Frontal cortex (tissue), 4 donors: ENCODE measurements at places on chromosomes 7 and 10.

GRCh38 chr7:141161550-141162535 lies 88.0 kb downstream of the TMEM178B start:
- DNase-seq, result no peak

- no peak for DNase-seq
These were observed 58.9 kb downstream of the CALML3 start for GRCh38 chr10:5583525-5584175.

DNA sequence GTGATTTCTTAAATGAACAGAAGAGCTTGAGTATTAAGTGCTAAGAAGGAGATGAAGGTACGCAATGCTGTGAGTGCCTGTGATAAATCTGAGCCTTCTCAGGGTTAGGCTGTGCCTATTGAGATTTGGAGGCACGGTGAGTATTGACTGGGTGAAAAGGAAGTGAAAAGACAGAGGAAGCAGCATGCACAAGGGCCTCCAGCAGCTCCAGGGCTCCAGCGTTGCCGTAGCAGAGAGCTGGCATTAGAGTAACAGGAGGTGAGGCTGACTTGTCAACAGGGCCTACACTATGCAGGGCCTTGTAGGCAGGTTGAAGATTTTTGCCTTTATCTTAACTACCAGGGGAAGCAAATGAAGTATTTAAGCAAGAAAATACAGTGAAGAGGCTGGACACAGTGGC lies 54.1 kb upstream of the PDCD4 start:
- DNase-seq, result no peak

- DNase-seq, result peak; percentile 46
These were observed 1.2 kb downstream of the DLG5 start for GRCh38 chr10:77925410-77925794.

- DNase-seq, result no peak
These were observed 162.0 kb upstream of the PLXNA4 start for GRCh38 chr7:132738254-132738653.

GRCh38 chr7:7861211-7861633 lies 107.4 kb upstream of the GLCCI1 start:
- DNase-seq, result no peak

- DNase-seq, result no peak
These were observed 390.2 kb upstream of the COBL start for GRCh38 chr7:51706851-51707250.

DNA sequence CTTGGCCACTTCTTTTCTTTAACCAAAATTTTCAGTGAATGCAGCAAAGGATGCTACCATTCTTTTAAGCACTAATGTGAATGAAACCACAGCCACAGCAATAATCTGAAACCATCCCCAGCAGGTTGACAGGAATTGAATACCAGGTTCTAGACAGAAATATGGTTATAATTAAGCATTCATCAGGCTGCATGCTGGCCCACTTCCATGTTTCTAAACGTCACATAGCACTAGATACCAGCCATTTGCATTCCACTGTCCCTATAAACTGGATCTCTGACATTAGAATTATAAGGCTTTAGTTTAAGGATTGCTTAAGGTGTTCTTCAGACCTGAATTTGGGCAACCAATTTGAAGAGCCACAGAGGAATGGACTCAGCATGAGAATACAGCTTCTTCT lies 340.8 kb upstream of the KLF6 start:
- DNase-seq, result no peak

- DNase-seq, result no peak
These were observed 21.9 kb upstream of the SFTPA1 start for GRCh38 chr10:79588800-79589199.

- no peak for DNase-seq
These were observed 9.1 kb downstream of the PIK3AP1 start for GRCh38 chr10:96711048-96711728.

DNA sequence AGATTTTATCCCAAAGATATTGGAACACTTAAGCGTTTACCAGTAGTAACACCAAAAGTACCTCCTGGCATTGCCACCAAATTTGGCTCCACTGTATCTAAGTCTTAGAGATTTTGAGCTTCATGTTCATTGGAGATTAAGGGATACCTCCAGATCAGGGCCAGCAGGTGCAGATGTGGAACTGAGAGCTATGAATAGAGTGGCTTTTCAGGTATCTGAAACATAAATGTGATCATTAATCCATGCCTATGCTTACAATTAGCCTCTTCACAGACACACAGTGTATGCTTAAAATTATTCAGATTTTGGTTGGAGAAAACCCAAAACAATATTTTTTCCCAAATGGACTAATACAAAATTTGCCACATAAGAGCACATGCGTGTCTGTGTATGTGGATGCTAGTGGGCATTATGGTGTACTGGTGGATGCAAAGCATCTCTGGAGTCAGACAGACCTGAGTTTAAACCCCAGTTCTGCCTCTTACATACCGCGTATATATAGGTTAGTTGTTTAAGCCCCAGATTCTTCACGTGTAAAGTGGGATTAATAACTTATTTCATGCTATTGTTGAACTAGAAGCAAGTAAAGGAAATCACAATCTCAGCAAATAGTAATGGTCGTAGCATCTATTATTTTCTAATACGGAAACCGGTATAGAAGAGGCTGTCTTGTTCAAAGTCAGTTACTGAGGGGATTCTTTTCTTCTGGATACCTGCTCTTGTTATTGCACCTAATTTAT lies 6.8 kb upstream of the LRRC4 start:
- DNase-seq, result no peak

DNA sequence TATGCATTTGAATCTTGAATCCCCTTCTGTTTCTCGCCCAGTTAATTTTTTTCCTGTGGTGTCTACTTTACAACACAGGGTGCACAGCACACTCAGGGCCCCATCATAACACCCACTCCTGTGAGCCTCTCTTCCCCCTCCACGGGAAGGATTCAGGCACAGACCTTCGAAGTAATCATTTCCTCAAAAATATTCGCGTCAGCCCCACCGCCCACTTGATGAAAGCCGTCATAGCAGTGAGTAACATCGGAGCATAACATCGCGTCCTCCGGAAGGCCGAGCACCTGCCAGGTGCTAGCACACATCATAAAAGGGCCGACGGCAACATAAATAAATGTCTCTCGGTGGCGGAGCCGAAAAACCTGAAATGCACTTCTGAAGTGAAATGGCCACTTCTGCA lies 201.7 kb upstream of the ADARB2 start:
- no peak for DNase-seq

DNA sequence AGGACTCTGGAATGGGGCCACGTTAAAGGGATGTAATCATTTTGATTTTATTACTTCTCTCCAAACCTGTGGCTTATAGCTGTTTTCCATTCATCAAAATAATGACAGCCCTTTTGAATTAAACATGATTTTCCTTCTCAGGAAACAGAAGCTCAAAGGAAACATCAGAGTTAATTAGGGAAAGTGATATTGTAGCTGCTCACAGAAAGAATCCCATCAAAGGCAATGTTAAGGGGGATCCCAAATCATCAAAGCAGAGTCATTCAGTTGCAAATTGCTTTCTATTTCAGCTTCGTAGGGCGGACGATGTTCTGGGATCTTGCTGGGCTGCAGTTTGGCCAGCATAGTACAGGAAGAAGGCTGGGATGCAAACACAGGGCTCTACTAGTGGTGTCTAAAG lies 563.2 kb downstream of the CCSER2 start:
- DNase-seq, result no peak

DNA sequence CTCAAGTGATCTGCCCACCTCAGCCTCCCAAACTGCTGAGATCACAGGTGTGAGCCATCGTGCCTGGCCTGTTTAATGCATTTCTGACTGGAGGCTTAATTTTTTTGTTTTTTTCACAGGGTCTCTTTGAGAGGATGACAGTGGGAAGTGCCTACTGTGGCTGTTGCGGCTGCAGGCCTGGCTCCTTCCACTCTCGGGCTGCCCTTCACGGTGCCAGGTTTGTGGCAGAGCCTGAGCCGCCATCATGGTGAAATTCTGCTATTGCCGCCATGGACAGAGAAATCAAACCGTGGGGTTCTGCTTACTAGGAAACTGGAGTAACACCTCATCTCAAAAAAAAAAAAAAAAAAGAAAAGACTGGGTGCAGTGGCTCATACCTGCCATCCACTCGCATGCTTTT lies 142.7 kb downstream of the CAMK1D start:
- DNase-seq, result no peak

DNA sequence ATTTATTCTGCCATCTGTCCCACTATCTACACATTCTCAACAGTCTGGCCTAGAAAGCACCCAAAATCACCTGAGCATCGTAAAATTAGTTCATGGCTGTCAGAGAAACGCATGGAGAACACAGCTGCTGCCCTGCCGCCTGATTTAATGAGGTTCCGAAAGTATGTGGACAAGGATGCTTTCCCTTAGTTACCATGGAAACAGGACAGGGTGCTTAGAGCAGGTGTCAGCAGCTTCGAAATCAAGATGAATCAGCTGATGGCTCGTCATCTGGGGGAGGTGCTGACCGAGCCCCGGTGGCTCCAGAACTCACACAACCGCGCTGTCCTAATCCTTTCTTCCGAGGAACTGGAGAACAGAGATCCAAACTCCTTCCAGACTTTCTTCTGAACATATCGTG lies 151.5 kb downstream of the TEX36 start:
- peak; percentile 61 for DNase-seq

DNA sequence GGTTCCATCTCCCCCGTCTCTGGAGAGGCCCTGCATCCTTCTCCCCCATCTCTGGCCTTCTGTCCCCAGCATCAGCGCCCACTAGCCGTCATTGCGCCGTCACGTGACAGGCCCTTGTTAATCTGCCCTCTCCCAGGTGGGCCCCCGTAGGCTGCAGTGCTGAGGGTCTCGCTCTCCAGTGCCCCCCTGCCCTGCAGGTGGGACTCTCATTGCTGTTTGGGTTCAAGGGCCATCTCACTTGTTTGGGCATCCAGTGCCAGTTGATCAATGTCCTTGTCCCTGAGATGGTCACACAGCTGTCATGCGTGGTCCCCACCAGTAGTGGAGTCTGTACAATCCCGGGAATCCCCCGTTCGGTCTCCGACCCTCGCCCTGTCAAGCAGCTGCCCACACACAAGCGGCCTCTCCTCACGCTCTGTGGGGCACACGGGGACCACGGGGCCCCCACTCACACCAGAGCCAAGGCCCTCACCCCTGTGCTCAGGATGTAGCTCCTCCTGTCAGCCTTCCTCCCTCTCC lies 114.0 kb downstream of the INPP5A start:
- DNase-seq, result no peak
